Activated CD4-positive, alpha-beta T cell treated with anti-CD3 and anti-CD28 coated beads, Interleukin-2, amount 10 ng/mL, durations not matched to agents 7 days and 5 days (primary cell): ENCODE measurements at places on chromosomes 1 and 21. TPM values are rescaled to one million over a fixed set of nuclear protein-coding genes. Genes with fewer than 3 reads are reported as not detected.

- DNase-seq, result no peak
- no peaks in the 10 kb centered on the region for H3K4me1 ChIP-seq
- no peaks in the 10 kb centered on the region for H3K36me3 ChIP-seq
- no peak overlapping the region for H3K27ac ChIP-seq
These were observed 95.8 kb downstream of the ARHGEF10L start for GRCh38 chr1:17635276-17635675.

- H3K27ac ChIP-seq, result no peak overlapping the region
- H3K4me1 ChIP-seq, result no peaks in the 10 kb centered on the region
- no peaks in the 10 kb centered on the region for H3K27me3 ChIP-seq
- DNase-seq, result no peak
- no peak overlapping the region for H3K4me3 ChIP-seq
These were observed 144.2 kb downstream of the KCNK2 start for GRCh38 chr1:215226757-215227156.

DNA sequence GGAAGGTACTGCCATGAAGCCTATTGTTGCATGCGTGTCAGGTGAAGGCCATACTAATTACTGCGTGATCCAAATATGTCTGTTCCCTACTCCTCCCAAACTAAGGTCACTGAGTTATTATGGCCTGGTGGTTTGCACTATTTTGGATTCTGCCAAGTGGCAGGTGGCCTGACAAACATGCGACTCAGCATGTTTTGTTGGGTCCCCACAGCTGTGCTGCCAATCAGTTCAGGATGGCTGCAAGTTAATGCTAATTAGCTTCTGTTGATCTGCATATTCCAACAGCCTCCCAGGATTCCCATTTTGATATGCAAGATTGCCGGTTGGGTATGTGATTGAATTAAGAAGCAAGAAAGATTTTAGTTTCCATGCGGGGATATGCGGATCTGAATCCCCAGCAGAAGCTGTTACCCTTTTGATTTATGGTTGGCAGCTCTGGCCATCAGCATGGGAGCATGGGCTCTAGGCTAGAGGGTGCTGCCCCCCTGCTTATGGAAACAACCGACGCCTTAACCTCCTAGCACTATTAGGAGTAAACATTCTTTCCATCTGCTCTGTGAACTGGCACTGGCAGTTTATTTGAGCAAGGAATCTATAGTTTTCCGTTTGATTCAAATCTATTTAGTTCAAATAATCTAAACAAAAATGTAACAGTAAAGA lies 429.8 kb upstream of the C1orf87 start:
- H3K36me3 ChIP-seq, result no peaks in the 10 kb centered on the region
- no peak overlapping the region for H3K4me3 ChIP-seq
- no peak for DNase-seq
- H3K27me3 ChIP-seq, result no peaks in the 10 kb centered on the region
- H3K27ac ChIP-seq, result no peak overlapping the region
- no peaks in the 10 kb centered on the region for H3K4me1 ChIP-seq

DNA sequence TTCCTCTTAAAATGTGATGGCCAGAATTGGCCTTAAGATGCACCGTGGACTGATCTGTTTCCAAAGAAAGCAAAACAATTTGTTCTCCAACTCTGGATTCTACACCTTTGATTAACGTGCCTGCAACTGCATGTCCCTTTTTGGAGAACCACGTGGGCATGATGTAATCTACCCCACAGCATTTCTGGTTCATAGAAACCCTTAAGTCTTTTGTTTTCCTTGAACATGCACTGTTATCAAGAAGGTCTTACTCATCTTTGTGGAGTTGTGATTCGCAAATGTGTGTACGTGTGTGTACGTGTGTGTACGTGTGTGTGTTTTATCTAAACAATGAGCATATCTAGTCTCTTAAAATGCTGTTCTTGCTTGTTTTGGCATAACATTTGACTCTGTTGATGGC lies 57.8 kb downstream of the LPAR3 start:
- H3K27me3 ChIP-seq, result peaks cover 9% of the 10 kb centered on the region
- no peak overlapping the region for H3K27ac ChIP-seq
- H3K4me3 ChIP-seq, result no peak overlapping the region
- H3K4me1 ChIP-seq, result peaks cover 9% of the 10 kb centered on the region

DNA sequence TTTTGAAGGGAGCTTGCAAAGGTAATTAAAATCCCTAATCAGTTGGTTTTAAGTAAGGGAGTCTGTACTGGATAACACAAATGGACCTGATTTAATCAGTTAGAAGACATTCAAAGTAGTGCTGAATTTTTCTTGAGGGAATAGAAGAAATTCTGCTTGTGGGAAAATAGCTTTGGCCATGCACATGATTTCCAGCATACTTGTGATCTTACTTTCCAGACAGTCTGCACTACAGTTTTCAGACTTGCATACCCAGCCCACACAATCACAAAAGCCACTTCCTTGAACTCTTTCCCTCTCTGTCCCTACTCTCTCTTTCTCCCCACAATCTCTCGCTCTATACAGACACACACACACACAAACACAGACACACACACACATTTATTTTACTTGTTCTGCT lies 852.1 kb downstream of the PLA2G4A start:
- no peak overlapping the region for H3K27ac ChIP-seq
- DNase-seq, result no peak
- no peaks in the 10 kb centered on the region for H3K36me3 ChIP-seq
- no peaks in the 10 kb centered on the region for H3K4me1 ChIP-seq
- H3K4me3 ChIP-seq, result no peak overlapping the region

Gene BARHL2
- total RNA-seq, result not detected

Gene ATP1A2
- total RNA-seq, result not detected

DNA sequence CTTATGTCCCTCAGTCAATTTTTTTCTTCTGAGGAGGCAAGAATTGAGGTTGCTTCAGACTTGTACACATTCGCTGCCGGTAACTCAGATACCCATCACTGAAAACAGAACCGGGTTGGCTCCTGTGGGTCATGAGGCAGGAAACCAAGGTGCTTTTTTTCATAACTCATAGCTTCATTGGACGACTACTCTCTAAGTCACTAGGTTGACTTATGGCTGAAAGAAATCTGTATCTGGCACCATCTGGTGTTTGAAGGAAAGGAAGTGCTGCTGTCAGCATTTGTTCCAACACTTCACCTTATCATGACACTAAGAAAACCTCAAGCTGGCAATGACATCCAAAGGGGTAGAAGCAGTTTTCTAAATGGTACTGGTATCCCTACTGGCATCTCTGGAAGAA lies 82.3 kb downstream of the TBX19 start:
- H3K36me3 ChIP-seq, result peaks cover 4% of the 10 kb centered on the region
- peak; percentile 61 for DNase-seq
- peaks cover 47% of the 10 kb centered on the region for H3K4me1 ChIP-seq
- peak overlapping the region; percentile 43 for H3K4me3 ChIP-seq
- H3K27me3 ChIP-seq, result peaks cover 10% of the 10 kb centered on the region
- peak overlapping the region; percentile 86 for H3K27ac ChIP-seq

Gene PLEKHM2
- 52.7 TPM for total RNA-seq

Gene SYCP1
- total RNA-seq, result not detected
